ENCODE measurements at places on chromosomes 5 and 9.

DNA sequence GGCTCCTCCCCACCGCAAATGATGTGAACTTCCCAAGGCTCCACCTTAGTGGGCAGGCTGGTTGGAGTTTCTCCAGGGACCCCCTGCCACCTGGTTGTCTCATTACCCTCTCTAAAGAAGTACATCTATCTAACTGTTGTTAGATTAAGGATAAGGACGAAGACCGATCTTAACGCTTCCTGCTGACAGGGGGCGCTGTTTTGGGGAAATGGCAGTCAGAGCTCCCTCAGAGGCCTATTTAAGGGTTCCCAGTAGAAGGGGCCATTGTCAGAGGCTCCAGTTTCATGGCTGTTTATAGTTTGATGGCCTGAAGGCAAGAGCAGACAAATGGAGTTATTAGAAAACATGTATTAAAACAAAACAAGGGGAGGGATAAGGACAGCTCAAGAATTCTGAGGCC, 100.1 kb downstream of the SPEF2 start:
- DNase-seq, result no peak

- peak; percentile 57 for DNase-seq
Observed at GRCh38 chr9:131738293-131739132, 1.4 kb downstream of the RAPGEF1 start.

- no peak for DNase-seq
Observed at GRCh38 chr5:128791312-128791711, 174.0 kb upstream of the SLC27A6 start.

DNA sequence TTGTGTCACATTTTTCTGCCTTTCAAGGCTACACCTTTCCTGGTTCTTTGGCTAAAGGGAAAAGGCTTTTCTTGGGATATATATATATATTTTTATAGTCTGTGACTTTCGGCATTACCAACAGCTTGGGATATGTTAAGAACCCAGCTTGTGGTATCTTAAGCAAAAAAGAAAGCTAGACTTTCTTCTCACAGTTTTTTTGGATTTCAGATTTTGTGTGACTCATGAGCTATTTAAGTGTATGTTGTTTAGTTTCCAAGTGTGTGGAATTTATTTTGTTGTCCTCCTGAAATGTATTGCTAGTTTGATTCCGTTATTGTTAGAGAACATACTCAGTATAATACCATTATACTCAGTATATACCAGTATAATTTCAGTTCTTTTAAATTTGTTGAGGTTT, 64.8 kb downstream of the ERCC6L2 start:
- DNase-seq, result no peak

- DNase-seq, result no peak
Observed at GRCh38 chr5:62083661-62084060, 222.3 kb upstream of the KIF2A start.

- no peak for DNase-seq
Observed at GRCh38 chr5:172564883-172565282, 76.2 kb upstream of the NEURL1B start.

GRCh38 chr9:71820403-71820921, 52.1 kb upstream of the CEMIP2 start:
- no peak for DNase-seq

DNA sequence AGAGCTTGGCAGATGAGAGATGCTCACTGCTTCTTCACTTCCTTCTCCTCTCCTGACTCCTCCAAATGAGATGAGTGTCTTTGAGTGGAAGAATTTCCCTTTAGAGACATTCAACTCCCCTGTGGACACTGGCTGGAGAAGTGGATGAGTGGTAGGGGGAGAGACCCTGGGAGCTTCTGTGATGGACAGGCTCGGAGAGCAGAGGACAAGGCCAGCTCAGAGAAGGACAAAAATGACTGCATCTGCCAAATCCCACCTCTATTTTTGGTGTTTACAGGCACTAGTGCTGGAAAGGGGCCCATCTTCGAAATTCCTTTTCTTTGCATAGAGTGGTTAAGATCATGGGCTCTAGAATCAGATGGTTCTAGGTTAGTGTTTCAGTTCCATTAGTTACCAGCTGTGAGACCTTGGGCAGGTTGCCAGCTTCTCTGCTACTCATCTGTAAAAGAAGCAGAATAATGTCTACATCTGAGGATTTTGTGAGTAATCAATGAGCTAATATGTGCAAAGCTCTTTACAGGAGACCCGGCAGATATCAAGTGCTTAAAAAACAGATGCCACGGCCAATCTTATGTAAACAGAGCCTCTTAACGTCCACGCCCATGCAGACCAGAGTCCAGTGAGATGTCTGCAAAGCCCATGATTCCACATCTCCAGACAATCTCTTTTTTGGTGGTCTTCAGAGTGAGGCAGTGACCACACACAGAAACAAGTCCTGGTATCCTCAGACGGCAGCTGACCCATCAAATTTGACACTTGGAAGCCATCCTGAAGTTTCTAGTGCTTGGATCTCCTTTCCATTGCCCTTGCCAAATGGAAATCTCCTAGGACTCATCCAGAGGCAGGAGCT, 13.6 kb upstream of the COL27A1 start:
- DNase-seq, result no peak

GRCh38 chr5:98368141-98368540, 405.3 kb upstream of the RGMB start:
- no peak for DNase-seq

- DNase-seq, result no peak
Observed at GRCh38 chr9:38681747-38682227, 38.1 kb downstream of the FAM240B start.

DNA sequence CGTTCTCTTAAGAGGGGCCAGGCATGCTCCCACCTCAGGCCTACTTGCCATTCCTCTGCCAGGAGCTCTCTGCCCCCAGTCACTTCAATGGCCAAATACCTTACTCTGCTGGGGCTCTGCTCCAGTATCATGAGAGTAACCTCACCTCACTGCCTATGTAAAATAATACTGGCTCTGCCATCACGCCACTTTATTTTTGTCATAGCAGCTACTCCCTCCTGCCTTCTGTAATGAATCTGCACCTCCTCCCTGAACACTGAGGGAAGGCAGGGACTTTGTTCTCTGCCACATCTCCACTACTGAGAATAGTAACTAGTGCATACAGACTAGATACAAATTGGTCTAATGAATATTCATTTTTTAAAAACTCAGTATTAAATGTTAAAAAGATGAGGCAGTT, 33.8 kb downstream of the MACROH2A1 start:
- no peak for DNase-seq

GRCh38 chr5:57895766-57896165, 413.2 kb upstream of the ACTBL2 start:
- DNase-seq, result no peak

DNA sequence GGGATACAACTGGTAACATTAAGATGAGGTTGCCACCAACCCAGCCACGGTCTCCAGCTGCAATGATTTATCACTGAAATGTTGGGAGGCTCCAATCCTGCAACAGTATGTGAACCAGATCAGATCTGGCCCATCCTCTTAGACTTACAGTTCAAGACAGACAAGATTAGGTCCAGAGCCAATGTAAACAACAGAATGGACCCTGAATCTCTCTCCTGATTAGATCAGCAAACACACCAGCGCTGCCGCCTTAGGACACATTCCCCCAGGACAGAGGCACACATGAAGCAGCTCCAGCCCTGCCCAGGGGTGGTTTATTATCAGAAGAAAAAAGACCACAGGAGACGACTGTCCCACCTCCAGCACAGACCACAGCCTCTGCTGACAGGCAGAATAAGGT, 82.1 kb downstream of the SLIT3 start:
- no peak for DNase-seq

DNA sequence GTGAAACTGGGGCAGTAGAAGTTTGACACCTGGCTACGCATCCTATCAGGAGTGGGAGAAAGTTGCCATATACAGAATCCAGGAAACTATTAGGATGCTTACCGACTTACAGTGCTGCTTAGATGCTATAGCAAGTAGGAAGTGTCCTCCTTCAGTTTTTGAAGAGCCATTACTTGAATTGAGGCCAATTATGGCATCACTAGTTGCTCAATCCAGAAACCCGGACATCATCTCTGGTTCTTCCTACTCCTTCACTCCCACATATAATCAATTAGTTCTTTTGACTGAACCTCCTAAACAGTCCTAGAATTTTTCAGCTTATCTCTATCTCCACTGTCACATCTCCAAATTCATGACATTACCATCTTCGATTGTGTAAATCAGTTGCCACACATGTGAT, 41.8 kb upstream of the UGCG start:
- no peak for DNase-seq

All from pancreas (tissue), 10 donors.